ENCODE measurements at places on chromosomes 4 and X.

GRCh38 chr4:137905930-137906329 is 336.2 kb downstream of the SLC7A11 start:
- no peak for DNase-seq

- DNase-seq = no peak
Measured at GRCh38 chr4:47061435-47061834, 30.1 kb downstream of the GABRB1 start.

DNA sequence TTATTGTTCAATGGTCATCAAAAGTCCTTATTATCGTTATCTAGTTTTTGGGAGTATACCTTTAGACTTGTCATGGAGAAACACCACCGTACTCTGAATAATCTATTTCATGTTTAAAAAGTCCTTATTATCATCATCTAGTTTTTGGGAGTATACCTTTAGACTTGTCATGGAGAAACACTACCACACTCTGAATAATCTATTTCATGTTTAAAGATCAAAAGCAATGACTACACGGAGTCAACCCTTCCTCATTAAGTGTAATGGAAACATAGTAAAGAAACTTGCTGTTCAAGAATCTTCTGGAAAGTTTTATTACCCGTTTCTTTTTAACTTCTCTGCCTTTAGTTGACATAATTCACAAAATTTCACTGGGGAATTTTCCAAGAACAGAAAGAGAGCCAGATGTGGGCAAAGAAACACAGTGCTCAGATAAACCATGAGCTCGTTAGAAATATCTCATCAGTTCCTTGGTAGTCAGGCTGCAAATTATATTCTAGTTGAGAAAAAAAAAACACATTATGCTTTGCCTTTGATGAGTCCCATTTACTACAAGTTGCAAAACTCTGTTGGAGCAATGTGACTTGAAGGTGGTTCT is 158.8 kb downstream of the AFAP1 start:
- DNase-seq = no peak

GRCh38 chrX:45935408-45935807 is 609.8 kb downstream of the ZNF674 start:
- no peak for DNase-seq

- DNase-seq = no peak
Measured at GRCh38 chr4:168777277-168777965, 232.6 kb downstream of the CBR4 start.

GRCh38 chr4:126269106-126269505 is 954.4 kb downstream of the FAT4 start:
- DNase-seq = no peak

DNA sequence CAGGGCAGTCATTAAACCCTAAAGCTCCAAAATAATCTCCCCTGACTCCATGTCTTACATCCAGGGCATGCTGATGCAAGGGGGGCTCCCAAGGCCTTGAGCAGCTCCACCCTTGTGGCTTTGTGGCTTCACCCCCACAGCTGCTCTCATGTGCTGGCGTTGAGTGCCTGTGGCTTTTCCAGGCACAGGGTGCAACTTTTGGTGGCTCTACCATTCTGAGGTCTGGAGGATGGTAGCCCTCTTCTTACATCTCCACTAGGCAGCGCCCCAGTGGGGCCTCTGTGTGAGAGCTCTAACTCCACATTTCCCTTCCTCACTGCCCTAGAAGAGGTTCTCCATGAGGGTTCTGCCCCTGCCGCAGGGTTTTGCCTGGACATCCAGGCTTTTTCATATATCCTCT is 35.1 kb downstream of the CFAP299 start:
- no peak for DNase-seq

GRCh38 chr4:140238351-140239056 is 84.5 kb upstream of the MAML3 start:
- no peak for DNase-seq

GRCh38 chr4:17578482-17578891 is 1.5 kb downstream of the LAP3 start:
- DNase-seq = peak; percentile 34

- no peak for DNase-seq
Measured at GRCh38 chrX:74383611-74384010, 37.7 kb upstream of the SLC16A2 start.

DNA sequence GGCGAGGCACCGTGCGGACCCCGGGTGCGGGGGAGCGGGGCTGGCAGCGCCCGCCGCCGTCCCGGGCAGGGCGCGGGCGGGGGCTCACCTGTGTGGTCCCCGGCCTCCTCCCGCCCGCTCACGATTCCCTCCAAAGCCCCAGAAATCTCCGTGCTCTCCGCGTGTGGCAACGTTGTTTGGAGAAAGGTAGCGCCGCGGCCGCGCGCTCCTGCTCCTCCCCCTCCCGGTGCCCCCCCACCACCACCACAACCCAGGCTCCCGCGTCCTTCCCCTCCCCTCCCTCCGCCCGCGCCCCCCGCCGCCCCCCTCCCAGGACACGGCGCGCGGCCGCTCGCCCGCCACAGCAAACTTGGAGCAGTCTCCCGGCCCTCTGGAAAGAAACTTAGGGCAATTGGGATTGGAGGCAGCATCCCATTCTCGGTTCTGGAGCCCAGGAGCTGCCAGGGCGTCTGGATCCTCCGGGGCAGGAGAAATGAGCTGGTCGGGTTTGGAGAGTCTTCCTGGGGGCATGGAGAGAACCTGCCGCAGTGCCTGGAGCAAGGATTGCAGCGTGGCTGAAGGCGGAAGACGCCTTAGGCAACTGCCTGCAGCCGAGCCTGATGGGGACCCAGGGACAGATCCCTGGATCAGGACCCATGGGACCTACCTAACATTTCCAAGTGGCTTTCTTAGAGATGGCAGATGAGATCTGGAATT is 855 bp downstream of the KLF3 start:
- no peak for DNase-seq

DNA sequence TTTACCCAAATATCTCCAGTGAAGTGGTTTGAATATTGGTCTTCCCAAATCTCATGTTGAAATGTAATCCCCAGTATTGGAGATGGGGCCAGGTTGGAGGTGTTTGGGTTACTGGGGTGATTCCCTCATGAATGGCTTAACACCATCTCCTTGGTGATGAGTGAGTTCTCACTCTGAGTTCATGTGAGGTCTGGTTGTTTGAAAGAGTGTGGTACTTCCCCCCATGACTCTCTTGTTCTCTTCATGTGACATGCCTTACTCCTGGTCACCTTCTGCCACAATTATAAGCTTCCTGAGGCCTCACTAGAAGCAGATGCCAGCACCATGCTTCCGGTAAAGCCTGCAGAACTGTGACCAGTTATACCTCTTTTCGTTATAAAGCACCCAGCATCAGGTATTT is 32.9 kb upstream of the OTUD4 start:
- no peak for DNase-seq

DNA sequence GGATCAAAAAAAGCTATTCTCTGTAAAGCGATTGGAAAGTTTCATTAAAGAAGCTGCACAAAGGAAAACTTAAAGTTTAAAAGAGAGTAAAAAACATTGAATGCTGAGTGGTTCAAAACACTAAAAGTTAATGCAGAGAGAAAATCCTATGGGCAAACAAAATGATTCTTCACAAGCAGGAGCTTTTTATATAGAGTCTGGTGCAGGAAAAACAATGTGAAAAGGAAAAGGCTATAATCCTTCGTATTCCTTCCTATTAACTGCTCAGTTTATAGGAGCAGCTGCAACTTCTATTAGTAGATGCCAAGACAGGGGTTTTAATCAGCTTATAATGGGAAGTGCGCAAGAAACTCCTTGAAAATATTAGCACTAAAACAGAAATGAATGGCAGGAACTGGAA is 100.7 kb downstream of the PDGFC start:
- no peak for DNase-seq

GRCh38 chr4:137226900-137227299 is 305.4 kb downstream of the PCDH18 start:
- DNase-seq = no peak

- no peak for DNase-seq
Measured at GRCh38 chr4:67234296-67234695, 311.0 kb downstream of the CENPC start.

DNA sequence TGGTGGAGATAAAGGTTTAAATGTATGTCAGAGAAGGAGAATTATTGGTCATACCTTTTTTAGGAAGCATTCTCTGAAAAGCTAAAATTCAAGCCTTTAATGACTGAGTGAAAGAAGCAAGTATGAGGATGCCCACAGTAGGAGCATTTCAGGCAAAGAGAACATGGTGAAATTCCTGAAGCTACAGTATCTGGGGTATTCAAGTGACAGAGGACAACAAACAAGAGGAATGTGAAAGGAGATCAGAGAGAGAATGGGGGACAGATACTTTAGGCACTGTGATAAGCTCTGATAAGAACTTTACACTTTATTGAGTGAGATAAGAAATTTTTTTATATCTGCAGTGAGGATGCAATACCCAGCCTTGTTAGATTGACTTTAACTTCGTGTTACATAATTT is 621.3 kb upstream of the AGA start:
- DNase-seq = no peak

DNA sequence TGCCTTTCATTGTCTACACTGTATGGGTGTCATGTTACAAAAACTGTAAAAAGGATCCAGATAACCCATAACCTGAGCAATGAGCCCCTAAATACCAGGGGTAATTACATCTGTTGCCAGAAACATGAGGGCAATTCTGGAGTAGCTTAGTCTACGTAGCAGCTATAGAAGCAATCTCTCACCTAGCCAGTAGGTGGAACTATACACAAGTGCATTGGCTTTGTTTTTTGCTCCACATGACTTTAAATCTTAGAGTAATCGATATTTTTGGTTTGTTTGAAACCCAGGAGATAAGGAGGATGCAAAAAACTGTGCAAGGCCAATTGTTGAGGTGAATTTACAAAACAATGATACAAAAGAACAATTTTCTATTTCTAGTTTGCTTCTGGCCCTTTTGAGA is 57.5 kb downstream of the GPR82 start:
- no peak for DNase-seq

DNA sequence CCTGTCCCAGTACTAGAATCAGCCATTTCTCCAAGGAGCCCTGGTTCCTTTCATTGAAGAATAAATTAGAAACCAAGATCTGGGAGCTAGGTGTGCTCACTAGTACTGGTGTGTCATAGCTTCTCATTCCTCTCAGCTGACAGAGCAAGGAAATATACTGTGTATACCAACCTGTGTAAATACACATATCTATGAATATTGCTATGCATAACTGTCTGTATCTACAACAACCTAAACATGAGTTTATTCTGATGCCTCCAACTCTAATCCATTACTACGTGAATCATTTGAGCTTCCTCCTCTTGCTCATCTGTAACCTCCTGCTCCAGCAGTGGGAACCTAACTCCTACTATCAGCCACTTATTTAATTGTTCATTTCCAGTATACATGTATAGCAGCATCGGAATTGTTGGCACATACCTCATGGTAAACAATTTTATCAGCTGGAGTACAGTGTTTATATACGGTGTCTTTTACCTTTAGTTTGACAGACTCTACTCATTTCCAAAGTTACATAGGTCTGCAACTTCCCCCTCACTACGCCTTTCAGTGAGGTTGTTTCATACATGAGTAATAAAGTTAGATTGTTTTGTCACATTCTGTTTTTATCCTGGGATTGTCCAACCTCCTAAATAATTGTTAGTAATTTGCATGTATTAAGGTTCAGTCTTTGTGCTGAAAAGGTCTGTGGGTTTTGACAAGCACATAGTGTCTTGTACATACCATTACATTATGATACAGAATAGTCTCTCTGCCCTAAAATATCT is 7.1 kb upstream of the SCRG1 start:
- DNase-seq = no peak

DNA sequence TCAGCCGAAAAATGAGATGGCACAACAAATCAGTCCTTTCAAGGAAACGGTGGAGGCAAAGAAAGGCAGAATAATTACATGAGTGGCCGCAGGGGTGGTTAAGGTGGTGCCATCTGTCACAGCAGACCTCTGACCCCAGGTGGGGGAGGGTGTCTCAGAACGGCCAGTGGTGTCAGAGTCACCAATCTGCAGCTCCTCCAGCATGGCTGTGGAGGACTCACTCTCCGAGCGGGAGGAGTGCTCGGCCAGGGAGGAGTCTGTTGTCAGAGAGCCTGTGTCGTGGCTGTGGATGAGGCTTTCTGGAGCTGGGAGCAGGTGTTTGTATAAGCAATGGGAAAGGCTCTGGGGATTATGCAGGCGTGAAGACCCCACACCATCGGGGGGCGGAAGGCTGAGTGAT is 130.3 kb upstream of the PDLIM3 start:
- DNase-seq = no peak

DNA sequence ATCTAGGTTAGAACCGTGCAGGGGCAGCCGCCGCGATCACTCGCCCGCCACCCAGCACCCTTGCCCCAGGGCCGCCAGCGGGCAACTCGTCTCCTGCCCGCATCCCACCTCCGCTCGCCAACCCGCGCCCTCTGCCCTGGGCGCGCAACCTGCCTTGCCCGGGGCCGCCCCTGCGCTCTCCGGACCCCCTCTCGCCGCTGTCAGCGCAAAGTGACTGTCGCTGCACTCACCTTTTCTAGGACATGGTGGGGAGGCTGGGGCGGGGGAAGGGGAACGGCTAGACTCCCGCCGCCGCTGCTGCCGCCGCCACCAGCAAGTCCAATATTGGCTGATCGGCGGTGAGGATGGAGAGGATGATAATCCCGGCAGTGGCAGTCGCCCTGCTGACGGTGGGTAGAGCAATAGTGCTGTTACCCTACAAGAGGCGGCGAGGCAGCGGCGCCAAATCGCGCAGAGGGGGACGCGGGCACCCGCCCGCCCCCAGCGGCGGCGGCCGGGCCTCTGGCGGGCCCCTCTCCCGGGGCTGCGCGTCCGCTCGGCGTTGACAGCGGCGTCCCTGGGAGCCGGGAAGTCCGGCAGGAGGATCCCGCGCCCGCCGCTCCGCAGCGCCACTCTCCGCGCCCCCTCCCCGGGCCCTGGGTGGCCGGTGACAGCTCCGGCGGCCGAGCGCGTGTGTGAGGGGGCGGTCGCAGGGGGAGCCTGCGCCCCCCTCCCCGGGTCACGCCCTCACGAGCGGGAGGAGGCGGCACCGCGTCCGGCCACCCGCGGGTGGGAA is 2.3 kb upstream of the NR3C2 start:
- peak; percentile 49 for DNase-seq

- DNase-seq = no peak
Measured at GRCh38 chrX:14927401-14927800, 54.2 kb downstream of the MOSPD2 start.

GRCh38 chr4:53688186-53688790 is 97.0 kb upstream of the LNX1 start:
- DNase-seq = no peak

- no peak for DNase-seq
Measured at GRCh38 chr4:114036864-114037263, 57.4 kb upstream of the ARSJ start.

DNA sequence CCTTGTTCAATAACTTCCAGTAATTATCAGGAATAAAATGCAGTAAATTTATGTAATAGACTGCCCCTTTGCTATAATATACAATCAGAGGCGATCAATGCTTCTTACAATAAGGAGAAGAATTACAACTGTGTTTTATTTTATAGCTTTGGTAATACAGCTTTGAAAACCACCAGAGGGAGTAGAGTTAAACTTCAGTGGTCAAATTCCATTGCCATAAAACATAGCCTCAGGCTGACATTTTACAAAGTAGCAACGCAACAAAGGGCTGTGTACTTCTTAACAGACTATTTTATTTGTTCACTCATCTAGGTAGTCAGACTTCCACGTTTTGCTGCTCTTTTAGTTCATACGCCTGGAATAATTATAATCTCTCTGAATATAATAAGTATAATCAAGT is 58.5 kb downstream of the TEX13C start:
- no peak for DNase-seq
